Activated gamma-delta T cell treated with anti-CD3 and anti-CD28 coated beads, Interleukin-2, amount 50 U/mL, for 16 hours (primary cell): ENCODE measurements at places on chromosomes 16 and 17.

DNA sequence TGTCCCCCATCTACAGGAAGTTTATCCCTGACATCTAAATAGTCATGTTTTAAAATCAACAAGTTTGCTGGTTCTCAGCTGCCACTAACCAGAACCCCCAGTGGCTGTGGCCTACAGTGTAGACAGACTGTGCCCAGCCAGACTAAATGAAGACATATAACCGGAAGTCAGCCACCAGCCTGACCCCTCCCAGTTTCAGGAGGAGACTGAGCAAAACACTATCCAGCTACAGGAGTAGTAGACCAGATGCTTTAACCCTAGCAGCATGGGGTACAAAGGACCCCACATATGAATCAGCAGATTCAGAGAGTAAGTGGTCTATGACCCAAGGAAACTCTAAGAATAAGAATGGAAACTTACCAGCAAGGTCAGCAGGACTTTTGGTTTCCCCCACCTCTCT is 83.4 kb downstream of the HIC1 start:
- no peak for DNase-seq

DNA sequence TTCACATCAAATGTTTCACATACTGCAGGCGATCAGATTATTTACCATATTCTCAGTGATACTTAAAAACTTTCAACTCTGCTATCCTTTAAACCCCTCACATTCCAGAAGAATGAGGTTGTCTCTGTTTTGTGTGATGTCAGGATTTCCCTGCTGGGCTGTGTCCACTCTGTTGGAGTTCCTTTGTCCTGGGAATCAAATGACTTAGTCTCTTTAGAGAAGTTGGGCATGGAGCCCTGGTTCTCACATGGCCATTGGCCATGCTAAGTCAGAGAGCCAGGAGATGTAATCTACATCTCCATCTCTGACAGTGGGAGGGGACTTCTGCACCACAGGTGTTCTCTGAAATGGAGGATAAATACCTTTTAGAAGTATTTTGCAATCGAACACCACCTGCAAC is 205.1 kb upstream of the MAF start:
- DNase-seq = no peak

GRCh38 chr17:29615048-29615385 is 7.7 kb downstream of the CORO6 start:
- DNase-seq = no peak

- no peak for DNase-seq
These were observed 184.6 kb downstream of the ZNF423 start for GRCh38 chr16:49671333-49671732.

DNA sequence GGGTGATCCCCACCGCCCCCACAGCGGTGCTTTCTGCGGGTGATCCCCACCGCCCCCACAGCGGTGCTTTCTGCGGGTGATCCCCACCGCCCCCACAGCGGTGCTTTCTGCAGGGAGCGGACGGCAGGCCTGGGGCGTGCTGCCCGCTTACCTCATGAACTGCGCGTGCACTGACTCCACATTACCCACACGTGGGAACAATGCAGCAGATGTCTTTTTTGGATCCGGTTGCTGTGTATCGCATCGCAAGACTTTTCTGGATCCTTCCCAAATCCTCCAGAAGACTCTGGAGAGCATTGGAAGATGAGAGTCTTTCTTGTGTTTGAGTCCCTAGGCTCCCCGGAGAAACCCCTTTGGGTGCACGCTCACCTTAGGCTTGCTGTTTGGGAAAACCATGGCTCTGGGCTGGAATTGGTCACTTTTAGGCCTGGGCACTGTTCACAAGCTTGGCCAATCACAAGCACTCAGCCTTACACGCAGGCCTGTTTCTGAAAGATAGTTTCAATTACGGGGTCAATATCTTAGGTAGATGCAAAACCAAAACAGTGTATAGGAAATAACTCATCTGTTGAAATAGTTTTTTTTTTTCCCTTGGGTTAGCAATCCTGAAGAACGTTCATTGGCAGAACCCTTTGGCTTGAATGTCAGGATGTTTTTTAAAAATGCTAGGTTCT is 201.8 kb downstream of the RPTOR start:
- no peak for DNase-seq

- no peak for DNase-seq
These were observed 698.2 kb downstream of the MAF start for GRCh38 chr16:78902321-78902720.

- peak; percentile 47 for DNase-seq
These were observed 70.8 kb downstream of the ABR start for GRCh38 chr17:1108765-1109605.

DNA sequence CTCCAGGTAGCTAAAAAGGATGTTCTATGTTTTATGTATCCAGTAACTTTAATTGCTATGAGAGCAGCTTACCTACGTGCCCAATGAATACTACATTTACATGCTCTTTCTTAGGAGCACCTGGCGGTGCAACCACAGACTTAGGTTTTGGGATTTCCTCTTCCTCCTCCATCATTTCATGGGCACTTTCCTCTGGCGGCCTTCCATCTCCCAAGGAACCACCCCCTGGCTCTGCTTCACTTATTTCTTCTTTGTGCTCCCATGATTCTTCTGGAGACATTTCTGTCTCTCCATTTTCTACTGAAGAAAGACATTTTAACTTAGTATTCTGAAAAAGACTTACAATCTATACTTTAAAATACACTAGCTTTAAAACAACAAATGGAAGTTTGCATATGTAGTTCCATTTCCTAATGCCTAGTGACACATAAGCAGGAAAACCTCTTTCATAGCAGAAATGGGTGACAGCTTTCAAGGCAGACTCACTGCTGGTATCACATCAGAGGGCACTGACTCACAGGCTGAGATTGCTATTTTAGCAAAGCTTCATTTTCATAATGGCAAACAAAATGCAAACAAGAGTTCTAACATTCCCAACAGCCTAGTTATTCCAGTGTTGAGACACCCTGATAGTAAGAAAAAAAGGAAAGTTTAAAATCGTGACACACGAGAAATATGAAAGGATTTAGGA is 19.1 kb downstream of the GSPT1 start:
- no peak for DNase-seq

- no peak for DNase-seq
These were observed 166.6 kb downstream of the CYLD start for GRCh38 chr16:50908468-50908867.

- DNase-seq = no peak
These were observed 161.7 kb downstream of the SOX9 start for GRCh38 chr17:72282439-72283029.

GRCh38 chr16:79169239-79169638 is 431.3 kb downstream of the MAF start:
- DNase-seq = no peak

DNA sequence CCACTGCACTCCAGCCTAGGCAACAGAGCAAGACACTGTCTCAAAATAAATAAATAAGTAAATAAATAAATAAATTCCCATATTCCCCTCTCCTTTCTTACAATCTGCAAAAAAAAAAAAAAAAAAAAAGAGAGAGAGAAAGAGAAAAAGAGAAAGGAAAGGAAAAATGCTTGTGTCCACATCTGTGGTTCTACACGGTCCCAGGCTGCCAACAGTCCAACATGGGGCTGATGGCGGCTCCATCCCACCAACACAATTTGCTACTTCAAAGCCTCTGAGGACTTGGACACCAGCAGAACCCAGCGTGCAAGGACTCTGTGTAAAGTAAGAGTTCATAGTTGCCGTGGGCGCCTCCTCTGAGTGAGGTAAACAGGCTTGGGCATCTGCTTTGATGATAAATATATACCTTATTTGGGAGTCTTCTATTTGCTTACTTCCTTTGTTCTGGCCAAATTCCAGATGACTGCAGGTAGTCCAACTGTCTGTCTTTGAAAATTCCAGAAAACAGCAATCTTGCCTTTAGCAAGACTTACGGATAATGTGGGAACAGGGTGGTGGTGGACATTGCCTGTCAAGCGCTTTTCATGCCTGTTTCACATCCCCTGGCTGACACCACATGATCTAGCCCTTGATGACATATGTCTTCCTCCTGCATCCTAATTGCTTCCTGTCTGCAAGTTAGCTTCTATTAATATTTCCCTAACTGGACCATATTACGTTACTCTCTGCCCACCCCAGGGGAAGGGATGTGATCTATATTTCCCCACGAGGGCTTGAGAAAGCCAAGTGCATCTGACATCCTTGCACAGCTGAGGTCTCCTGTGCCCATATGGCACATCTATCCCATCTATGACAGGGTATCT is 10.1 kb downstream of the LITAF start:
- no peak for DNase-seq

DNA sequence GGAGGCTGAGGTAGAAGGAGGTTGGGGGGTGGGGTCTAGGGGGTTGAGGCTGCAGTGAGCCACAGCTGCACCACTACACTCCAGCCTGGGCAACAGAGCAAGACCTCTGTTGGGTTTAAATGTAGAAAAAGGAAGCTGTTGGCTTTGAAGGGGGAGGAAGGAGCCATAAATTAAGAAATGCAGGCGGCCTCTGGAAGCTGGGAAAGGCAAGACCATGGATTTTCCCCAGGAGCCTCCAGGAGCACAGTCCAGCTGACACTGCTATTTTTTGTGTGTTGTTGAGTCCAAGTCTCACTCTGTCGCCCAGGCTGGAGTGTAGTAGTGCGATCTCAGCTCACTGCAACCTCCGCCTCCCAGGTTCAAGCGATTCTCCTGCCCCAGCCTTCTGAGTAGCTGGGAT is 15.9 kb downstream of the LITAF start:
- DNase-seq = no peak
